ENCODE measurements at places on chromosomes 1 and 21.

GRCh38 chr1:110765640-110766335, 91.0 kb upstream of the KCNA3 start:
- DNase-seq = peak; percentile 8

- no peak for DNase-seq
Observed at GRCh38 chr1:35452106-35452774, 105.0 kb downstream of the KIAA0319L start.

DNA sequence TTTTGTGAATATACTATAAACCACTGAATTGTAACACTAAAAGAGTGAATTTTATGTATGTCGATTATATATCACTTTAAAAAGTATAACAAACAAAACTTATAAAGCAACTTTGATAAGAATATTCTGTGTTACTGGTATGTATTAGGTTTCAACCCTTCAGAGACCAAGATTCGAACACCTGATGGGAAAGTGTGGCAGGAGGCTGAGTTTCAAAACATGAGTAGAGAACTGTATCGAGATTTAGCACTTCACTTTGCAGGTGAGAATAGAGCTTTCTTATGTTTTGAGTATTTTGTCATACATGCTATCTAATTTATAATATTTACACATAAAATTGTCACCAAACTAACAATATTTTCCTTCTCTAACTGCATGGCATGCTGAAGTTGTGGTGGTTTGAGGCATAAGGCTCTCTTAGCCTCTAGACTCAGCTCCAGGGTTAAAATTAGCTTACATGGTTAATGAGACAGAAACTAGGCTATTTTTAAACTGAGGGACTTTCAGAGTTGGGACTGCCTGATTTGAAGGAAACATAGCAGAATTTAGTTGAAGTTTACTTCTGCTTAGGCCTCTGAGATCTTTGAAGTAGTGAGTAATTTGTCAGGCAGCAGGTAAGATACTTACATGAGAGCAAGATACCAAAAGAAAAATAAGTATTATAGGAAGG, 48.6 kb downstream of the CEP350 start:
- DNase-seq = no peak

DNA sequence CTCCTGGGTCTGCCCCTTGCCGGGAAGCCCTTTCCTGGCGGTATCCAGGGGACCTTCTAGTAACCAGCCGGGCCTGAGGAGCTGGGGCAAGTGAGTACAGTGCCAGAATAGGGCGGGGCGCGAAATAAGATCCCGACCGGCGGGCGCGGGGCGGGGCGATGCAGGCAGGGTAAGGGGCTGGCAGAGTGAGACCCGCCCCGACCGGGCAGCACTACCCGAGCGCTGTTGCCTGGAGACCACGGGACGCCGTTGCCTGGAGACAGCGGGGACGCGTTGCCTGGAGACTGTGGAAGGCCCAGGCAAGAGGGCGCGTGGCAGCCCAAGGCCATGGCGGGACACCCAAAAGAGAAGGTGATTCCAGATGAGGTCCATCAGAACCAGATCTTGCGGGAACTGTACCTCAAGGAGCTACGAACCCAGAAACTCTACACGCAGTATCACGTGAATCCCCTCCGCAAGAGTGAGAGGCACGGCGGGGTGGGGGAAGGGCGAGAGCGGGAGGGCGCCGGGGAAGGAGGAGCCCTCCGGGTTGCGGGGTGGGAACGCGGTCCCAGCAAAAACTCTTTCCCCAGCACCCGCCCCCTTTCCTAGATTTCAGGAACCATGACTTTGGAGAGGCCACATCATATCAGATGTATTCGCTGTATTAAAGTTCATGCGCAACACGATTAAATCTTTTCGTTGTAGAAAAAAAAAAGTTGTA, 24.3 kb downstream of the EBNA1BP2 start:
- peak; percentile 77 for DNase-seq

DNA sequence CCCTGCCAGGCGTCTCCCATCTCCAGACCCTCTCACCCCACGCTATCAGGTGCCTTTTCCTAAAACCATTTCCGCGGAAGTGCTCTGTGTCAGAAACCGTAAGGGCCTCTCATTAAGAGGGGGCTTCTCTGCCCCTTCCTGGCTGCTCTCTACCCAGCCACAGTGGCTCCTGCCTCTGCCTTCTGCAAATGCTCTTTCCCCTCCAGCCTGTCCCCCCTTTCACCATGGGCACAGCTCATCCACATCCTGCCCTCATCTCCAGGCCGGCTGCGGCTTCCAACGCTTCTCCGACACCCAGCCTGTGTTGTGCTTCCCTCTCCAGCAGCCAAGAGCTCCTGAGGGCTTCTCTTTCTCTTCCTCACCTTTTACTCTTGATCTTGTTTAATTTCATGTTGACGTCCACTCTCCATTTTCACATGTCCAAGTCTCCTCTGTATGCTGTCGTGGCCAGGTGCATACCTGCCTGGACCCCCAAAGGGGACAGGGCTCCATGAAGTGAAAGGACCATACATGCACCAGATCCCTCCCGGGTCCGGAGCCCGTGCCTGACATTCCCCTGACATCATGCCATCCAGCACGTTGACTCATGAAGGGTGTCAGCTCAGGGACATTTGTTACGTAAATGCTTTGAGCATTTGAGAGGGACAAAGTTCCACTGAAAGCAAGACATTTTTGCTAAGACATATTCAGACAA, 306.5 kb downstream of the AJAP1 start:
- no peak for DNase-seq

- no peak for DNase-seq
Observed at GRCh38 chr1:195754874-195755273, 853.4 kb downstream of the KCNT2 start.

GRCh38 chr1:119929643-119930315, 33.5 kb upstream of the ADAM30 start:
- DNase-seq = no peak

DNA sequence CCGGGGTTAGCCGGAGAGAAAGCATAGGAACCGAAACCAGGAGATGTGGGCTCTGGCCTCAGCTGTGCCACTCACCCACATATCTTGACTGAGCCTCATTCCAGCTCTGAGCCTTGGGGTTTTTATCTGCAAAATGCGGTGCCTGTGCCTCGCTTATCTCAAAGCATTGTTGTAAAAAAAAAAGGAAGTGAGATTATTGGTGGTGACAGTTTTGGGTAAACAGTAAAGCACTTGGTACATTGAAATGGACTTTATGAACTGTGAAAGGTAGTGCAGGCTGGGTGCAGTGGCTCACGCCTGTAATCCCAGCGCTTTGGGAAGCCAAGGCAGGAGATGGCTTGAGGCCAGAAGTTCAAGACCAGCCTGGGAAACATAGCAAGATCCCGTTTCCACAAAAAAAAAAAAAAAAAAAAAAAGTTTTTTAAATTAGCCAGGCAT, 3.8 kb downstream of the PTAFR start:
- no peak for DNase-seq

DNA sequence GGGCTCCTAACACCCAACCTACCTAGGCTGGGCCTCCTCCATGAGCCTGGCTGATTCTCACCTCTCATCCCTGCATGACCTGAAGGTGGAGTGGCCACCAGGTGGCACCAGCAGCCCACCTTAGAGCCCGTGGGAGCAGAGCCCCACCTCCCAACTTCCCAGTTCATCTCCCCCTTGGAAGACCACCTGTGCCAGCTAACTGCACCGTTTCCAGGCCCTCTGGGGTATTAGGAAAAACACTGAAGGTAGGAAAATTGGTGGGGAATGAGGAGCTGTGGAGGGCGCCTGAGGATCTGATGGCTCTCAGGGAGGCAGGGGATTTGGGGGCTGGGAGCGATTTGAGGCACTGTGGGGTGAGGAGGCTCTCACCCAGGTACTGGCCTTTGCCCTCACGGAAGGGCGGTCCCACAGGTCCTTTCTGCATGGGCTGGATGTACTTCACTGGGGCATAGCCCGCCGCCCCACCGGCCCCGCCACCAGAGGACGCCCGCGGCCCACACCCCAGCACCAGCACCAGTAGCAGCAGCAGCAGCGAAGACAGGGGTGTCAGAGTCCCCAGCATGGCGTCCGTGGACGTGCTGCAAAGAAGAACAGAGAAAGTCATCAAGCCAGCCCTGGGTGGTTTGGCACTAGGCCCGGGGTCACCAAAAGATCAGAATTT, 11.1 kb downstream of the ADPRS start:
- peak; percentile 49 for DNase-seq

DNA sequence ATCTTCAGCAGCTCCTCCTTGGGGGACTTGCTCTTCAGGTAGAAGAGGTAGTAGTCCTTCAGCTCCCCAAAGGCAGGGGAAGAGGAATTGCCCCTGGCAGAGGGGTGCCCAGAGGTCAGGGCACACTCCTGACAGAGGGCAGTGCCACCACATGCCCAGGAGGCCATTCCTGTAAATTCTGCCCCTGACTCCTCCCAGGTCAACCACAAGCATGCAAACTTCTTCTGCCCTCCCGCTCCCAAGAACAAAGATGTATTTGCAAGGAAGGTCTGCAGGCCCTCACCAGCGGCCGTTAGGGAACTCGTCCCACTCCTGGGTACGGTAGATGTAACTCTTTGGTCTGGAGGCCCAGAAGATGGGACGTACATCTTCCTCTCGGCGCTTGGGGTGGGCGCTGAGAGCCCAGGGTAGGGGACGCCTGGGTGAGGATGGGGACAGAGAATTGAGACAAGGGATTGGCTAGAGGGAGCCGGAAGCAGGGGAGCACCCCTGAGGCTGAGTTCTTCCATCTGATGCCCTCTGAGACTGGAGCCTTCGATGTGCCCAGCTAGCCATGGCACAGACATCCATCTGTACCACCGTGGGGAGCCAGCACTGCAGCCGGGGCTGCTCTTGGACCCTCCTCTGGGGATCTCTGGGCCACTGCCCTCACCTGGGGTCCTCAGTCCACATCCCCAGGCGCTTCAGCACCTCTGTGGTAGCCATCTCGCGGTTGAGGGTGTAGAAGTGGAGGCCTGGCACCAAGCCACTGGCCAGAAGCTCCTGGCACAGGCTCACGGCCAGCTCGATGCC, 11.1 kb downstream of the MTHFR start:
- DNase-seq = no peak

GRCh38 chr1:198047913-198048312, 108.9 kb upstream of the NEK7 start:
- DNase-seq = no peak

DNA sequence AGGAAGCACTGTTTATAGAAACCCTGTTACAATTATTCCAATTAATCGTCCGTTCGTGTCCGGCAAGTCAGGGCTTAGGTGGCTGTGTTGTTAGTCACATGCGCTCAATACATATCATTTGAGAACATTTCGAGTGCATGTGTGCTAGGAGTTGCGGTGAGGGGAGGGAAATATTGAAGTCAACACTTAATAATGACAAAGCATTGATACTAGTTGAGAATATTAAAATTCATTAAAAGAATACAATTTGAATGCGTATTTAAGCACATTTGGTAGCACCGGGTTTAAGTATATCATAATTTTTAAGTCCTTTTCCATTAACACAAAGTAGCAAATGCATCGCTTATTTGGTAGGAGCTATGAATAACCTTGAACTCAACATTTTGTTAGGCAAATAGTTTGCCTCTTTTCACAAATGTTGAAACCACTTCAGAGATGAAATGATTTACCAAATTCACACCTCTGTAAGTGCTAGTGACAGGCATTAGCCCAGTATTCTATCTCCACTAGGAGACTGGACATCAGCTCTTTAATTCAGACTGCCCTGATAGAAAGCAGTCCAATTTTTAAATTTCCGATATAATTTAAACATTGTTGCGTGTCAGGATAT, 1.1 kb upstream of the SERBP1 start:
- peak; percentile 13 for DNase-seq

GRCh38 chr1:53188099-53188498, 8.5 kb upstream of the CPT2 start:
- no peak for DNase-seq

DNA sequence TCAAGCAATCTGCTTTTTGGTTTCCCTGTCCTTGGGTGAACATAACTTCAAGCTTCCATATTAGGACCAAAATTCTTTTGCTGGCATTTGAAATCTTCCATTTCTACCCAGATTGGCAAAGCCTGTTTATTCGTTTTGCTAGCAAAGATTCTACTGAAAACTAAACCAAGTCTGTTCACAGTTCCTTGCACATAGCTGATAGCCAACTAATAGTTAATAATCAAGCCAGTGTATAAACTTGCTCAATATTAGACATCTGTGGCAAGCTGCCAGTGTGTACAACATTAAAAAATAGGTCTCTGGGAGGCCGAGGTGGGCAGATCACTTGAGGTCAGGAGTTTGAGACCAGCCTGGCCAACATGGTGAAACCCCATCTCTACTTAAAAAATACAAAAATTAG, 6.3 kb downstream of the APP start:
- peak; percentile 24 for DNase-seq

DNA sequence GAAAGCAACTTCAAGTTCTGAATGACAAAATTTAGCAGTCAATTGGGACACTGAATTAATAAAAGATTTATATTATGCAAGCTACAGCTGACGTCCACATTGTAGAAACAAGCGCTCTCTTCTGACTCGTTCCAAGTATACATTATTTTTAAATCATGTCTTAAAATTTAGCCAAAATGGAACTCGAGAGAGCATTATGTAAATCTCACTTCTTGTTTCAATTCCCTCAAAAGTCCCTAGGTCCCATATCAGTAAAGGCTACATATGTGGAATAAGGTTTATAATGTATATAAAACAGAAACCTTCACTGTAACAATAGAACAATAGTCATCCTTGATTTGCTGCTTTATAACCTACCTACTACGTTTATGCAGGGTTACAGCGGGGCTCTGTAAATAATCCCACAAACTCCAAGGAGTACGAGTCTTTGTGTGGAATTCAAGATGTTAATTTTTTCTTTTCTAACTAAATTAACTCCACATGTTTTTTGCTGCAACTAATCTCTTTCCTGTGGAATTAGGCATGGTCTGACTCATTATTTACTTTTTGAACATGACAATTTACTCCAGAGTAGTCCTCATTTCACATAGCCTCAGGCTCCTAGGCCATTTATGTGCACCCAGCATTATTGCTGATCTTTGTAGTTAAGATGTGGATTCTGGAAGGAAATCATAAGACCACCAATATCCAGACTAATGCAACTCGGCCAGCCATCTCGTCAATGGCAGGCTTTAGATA, 785.1 kb downstream of the LTN1 start:
- DNase-seq = no peak

All from right kidney (tissue), 9 donors.